HEK293T (cell line): ENCODE measurements at places on chromosomes 4 and X.

GRCh38 chr4:13633671-13634070 lies 6.1 kb upstream of the BOD1L1 start:
- DNase-seq, result no peak

GRCh38 chr4:125938541-125938940 lies 623.8 kb downstream of the FAT4 start:
- no peak for DNase-seq

GRCh38 chr4:11628093-11628725 lies 199.5 kb upstream of the HS3ST1 start:
- no peak for DNase-seq

- no peak for DNase-seq
Observed at GRCh38 chrX:155105919-155106318, 34.6 kb downstream of the BRCC3 start.
